Activated CD4-positive, alpha-beta T cell treated with anti-CD3 and anti-CD28 coated beads, Interleukin-2, amount 10 ng/mL, durations not matched to agents 7 days and 5 days (primary cell): ENCODE measurements at places on chromosomes 4 and X.

DNA sequence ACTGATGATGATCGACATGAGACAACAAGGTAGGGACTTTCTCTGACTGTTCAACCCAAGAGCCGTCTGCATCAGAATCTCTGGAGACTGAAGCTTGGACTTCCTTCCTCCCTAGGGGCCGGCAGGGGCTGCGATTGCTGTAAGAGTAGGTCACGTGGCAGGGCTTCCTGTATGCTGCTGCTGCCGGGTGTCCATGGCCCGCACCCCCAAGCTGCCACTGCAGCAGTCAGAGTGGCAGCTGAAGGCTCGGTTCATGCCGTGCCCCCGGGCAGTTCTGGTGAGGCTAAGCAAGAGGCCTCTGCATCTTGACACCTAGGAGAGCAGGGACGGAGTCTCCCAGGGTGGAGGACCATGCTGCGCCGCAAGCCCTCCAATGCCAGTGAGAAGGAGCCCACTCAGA lies at the start of gene SASH3:
TSS of gene SASH3 (plus strand) at position 203 of the 400 bp plus-strand sequence. CDS start at position 352, 149 bp downstream.
- peak; percentile 76 for DNase-seq

GRCh38 chrX:150897421-150898320 lies 797 bp downstream of the CD99L2 start:
- peak; percentile 55 for DNase-seq

GRCh38 chrX:32370456-32371205 lies 840.7 kb downstream of the DMD start:
- no peak for DNase-seq

DNA sequence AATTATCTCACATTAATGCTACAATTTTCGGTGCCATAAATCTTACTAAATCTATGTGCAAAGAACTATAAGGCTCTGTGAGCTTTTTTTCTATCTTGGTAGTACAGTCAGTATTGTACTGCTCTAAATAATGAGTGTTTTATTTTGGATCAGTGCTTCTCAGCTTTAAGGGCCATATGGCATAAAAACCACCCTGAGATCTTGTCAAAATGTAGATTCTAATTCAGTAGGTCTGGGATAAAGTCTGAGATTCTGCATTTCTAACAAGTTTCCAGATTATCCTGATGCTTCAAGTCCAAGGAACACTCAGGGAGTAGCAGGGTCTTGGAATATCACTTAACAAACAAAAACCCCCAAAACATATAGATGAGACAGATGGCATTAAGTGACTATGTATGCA lies 486.5 kb downstream of the GRXCR1 start:
- DNase-seq: no peak

GRCh38 chrX:70970482-70970995 lies 39.6 kb upstream of the SLC7A3 start:
- DNase-seq: no peak

- peak; percentile 54 for DNase-seq
These were observed 21.9 kb downstream of the ATP2B3 start for GRCh38 chrX:153539171-153539978.

- DNase-seq: peak; percentile 17
These were observed 555.9 kb upstream of the DIPK2B start for GRCh38 chrX:45756557-45756956.

DNA sequence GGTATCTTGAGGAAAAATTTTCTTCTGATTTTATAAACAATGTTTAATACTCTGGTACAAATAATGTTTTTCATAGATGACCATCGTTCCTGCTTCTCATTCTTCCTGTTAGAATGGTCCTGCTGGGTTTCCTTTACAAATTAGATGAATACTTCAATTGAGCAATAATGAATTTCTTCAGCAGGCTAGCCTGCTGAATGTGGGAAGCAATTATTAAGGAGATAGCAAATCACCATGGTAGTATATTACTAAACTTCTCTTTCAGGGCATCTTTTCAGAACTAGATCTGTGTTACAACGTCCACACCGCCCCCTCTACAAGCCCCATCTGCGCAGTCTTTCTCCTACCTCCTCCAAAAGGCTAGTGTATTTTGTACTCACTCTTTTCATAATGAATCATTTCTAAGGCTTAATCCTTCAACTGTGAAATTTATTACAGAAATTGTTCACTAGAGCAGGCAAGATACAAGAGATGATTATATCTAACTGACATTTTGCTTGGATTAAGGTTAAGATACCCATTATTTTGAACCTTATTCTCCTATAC lies 38.4 kb downstream of the GPRIN3 start:
- no peak for DNase-seq

- no peak for DNase-seq
These were observed 2.2 kb upstream of the DCUN1D4 start for GRCh38 chr4:51840781-51841180.

DNA sequence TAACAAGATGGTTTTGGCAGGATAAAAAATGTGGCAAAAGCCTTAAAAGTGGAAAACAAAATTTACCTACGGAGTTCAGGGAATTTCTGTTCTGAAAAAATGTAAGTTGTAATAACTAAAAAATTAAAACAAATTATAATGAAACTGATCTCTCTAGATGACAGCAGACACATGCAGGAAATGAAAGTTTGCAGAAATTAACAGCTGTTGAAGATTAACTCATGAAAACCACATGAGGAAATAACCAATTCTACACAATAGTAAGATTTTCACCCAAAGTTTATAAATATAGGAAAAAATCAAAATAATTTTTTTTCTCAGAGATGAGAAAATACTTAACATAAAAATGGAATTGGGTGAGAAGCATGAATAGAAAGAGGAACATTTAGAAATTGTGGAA lies 47.5 kb upstream of the UGT2B15 start:
- no peak for DNase-seq

- DNase-seq: no peak
These were observed 31.3 kb upstream of the ALG13 start for GRCh38 chrX:111649638-111650037.

GRCh38 chrX:43631841-43632240 lies 24.3 kb upstream of the MAOA start:
- no peak for DNase-seq

- DNase-seq: peak; percentile 25
These were observed 207.2 kb downstream of the NLGN4X start for GRCh38 chrX:6021316-6022091.

DNA sequence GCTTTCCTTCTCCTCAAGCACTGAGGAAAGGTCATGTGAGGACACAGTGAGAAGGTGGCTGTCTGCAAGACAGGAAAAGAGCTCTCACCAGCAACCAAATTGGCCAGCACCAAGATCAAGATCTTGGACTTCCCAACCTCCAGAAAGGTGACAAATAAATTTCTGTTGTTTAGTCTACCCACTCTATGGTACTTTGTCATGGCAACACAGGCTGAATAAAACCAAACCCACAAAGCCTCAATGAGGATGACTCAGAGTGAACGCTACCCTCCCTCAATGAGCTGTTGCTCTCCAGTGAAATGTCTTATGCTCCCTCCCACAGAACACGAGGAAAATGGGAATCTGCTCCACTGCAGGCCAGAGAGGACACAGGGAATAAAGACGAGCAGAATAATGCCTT lies 244.1 kb downstream of the RAB28 start:
- no peak for DNase-seq

GRCh38 chr4:106258145-106259045 lies 57.6 kb downstream of the TBCK start:
- DNase-seq: no peak

DNA sequence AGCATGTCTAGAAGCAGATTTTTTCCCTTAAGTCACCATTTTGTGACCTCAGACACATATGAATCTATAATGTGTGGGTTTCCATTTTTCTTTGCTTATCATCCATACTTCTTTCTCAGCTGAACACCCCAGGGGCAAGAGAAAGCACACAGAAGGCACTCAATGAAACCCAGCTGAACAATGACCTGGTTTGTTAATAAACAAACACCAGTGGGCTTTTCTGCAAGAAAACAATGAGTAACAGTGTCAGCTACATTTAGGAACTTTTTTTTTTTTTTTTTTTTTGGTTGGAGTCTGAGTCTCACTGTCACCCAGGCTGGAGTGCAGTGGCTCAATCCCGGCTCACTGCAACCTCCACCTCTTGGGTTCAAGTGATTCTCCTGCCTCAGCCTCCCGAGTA lies 40.7 kb upstream of the KLF3 start:
- no peak for DNase-seq

DNA sequence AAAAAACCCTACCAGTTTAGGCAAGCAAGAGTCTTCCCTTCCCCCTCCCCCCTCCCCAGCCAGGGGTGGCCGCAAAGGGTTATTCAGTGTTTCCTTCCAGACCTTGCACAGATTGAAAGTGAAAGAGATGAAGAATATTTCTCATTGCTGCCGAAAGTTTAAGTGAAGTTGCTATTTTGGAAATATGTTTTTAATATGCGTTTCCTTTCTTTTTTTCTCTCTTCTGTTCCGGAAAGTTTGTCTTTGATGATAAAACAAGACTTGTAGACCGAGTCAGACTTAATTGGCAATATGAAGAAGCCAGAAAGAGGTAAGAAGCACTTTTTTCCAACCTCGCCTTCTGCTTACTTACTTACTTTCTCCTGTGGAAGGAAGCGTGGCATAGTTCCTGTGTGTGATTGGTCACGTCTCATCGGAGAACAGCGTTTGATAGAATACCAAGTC lies 58.5 kb upstream of the CLCN4 start:
- peak; percentile 73 for DNase-seq

GRCh38 chr4:163949976-163950601 lies 455.6 kb downstream of the TMA16 start:
- DNase-seq: no peak

GRCh38 chr4:17597517-17597916 lies 16.9 kb upstream of the MED28 start:
- no peak for DNase-seq

DNA sequence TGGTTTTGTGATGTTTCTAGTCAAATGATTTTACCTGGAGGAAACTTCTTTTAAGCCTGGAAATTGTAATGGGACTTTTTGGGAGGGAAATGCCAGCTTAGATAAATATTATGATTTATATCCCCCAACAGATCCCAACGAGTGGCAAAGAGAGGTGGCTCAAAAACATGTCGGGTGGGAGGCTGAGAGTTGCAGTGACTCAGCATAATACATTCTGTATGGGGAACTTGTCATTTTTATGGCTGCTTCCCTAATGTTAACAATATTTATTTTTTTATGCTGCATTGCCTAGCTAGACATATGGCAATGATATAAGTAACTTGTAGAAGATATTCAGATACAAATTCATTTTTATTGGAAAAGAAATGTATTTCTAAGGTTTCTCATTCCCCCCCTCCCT lies 219.0 kb downstream of the ARHGAP10 start:
- DNase-seq: no peak

DNA sequence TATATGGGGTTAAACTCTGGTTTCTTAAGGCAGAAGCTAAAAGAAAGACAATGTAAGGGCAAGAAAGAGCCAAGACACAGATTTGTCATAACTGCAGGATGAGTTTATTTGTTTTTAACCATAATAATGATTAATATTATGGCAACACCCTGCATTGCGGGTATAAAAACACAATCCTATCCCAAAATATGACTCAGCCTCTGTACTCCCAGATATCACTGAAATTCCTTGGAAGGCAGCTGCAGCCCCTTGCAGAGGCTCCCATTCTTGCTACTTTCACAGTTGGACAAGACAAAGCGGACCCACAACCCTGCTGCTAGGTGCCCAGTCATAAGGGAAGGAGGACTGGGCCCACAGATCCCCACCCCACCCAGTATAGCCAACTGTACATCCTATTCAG lies 20.4 kb upstream of the FGF16 start:
- DNase-seq: no peak

DNA sequence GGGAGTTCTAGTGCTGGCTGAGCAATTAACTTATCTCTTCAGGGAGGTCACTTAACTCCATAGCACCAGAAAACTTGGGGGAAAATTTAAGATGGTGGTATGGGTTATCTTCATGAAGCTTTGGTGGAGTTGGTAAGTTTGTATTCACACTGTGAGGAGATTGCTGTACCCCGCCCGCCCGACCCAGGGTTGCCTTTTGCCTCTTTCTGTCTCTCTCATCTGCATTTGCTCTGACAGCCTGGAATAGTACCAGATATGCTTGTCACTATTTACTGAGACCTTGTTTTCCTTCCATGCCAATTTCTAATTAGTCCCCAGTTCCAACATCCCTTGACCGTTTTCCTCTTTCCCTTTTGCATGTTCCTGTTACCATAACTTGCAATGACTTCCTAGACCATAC lies 33.1 kb upstream of the ARHGEF9 start:
- no peak for DNase-seq

- DNase-seq: no peak
These were observed 348.0 kb upstream of the NR3C2 start for GRCh38 chr4:148790246-148790645.

- no peak for DNase-seq
These were observed 113.6 kb downstream of the MID1 start for GRCh38 chrX:10506781-10507180.

GRCh38 chr4:156638334-156638733 lies 333.3 kb downstream of the PDGFC start:
- DNase-seq: no peak

DNA sequence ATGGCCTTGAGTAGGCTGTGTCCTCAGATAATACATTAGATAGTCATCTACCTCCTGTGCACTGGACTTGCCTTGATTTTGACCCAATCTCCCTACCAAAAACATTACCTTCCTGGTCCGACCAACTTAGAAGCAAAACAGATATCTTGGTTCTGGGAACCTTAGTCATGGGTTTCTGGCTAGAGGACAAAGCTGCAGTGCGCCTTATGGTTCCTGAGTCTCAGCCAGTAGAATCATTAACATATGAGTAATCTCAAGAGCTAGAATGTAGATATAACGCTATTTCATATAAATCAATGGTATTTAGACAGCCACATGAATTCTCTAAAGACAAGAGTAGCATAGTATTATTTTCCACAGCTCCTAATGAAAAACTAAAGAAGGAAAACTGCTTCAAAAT lies 83.1 kb downstream of the GRIA3 start:
- no peak for DNase-seq

DNA sequence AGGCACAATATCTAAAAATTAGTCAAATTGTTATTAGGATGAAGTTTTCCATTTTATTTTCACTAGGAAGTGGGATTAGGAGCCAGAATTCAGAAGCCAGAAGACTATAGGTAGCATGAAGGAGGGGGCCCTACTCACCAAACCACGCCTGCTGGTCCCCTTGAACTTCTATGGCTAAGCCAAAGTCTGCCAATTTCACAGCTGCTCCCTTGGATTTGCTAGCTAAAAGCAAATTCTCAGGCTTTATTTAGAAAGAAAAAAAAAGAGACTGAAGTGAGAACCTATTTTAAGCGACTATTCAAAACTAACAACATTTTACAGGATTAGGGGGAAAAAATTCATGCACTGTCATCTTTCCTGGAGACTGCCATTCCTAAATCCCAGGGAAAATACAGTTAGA lies 224.3 kb downstream of the CAMK2D start:
- DNase-seq: no peak
